Activated CD4-positive, CD25-positive, alpha-beta regulatory T cell treated with anti-CD3 and anti-CD28 coated beads, Interleukin-2, amount 50 U/mL, for 16 hours (primary cell): ENCODE measurements at places on chromosomes 7 and 10.

DNA sequence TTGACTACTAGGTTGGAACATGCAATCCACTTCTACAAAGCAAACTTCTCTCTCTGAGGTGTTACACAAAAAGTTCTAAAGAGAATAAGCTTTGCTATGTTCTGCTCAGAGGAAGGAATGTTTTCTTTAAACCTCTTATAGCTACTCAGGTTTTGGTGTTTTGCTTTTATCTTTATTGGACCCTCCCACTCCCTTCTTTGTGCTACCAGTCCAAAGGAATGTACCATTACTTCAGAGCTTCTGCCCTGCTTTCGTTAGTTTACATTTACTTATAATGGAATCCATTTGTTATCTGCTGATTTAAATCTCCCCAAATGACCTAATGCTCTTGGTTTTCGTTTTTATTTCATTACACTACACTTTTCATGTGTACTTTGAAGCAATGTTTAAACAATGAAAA lies 154.9 kb downstream of the ATE1 start:
- DNase-seq, result no peak

DNA sequence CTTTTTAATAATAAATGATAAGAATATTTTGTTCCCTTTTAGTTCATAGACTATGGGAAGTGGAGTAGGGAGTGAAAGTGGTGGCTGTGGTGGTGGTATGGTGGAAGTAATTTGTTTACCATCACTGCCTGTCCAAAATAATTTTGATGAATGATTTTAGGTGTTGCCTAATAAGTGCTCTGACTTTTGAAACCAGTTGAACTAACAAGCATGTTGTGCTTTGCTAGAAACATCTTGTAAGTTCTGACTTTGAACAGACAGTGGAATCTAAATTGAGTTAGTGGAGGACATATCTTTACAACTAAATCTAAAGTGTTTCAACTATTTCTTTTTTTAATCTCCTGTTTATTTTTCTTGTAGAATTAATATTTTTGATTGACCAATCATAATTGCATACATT lies 49.7 kb downstream of the ZEB1 start:
- DNase-seq, result no peak

DNA sequence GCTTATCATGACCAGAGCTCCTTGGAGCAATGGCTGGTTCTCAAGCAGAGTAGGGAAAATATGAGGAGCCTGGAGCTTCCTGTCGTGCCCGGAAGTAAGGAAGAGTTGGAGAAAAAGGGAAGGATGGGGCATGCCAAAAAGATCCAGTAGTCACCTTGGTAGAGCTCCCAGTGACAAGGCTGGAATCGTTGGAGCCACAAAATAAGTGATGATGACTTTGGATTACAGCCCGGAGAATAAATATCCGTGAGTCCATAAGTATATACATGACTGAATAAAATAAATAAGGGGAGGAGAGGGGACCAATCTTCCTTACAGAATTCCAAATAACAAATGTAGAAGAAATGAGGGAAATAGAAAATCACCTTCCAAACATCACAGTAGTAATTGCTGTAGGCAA lies 29.3 kb downstream of the LMTK2 start:
- no peak for DNase-seq

DNA sequence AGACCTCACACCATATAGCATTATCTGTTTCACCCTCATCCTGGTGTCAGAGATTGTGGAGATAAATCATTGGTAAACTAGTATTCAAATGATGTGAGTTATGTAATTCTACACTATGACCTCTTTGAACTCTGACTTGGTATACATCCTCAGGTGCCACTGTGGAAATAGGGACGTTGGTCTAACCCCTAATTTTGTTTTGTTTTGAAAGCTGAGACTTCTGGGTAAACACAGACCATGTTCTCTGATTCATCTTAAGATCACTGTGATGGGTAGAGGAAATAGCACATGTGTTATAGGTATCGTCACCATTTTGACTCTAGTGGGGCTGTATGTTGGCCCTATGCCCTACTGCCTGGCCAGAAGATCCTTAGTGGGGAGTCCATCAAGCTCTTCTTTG lies 241.6 kb downstream of the CCDC7 start:
- DNase-seq, result no peak

DNA sequence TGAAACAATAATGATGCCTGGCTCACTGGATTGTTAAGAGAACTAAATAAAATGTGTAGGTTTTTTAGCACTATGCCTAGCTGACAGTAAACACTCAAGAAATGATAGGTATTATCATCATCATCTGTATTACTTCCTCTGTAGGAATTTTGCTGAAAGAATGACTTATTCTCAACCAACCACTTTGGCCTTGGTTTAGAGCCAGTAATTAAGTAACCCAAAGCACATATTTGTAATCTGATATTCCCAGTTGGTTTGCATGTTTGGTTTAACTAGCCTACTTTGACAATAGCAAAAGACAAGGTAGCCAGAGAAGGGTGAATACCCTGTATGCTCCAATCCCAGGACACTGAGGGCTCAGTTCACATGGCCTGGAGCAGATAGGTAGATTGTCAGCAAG lies 34.4 kb downstream of the BCAP29 start:
- no peak for DNase-seq

GRCh38 chr7:14851610-14852009 lies 50.9 kb downstream of the DGKB start:
- DNase-seq, result no peak

DNA sequence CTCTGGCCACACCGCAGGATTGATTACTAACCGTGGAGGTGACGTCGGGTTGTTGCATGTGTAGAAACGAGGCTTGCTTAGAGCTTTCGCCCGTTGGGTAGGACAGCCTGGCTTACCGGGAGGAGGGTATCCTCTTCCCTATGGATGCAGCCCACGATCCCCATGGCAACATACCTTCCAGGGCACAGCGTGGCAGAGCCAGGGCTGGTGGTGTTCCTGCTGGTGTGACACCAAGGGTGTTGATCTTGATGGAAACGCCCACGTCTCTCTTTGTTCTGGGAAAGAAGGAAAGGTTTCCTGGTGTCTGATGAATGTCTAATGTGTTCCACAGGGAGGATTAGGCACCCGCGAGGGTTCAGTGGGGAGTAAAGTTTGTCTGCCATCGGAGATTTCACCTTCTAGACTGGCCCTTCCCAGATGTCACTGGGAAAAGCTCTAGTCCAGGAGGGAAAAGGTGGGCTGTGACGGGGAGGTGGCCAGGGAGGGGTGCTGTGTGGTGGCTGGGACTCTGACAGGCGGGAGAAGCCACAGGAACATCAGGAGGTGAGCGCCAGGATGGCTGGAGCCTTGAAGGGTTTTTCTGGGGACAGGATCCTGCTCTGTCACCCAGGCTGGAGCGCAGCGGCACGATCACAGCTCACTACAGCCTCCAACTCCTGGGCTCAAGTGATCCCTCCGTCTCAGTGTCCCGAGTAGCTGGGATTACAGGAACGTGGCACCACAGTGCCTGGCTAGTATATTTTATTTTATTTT lies 102.1 kb downstream of the CUX1 start:
- DNase-seq, result no peak

DNA sequence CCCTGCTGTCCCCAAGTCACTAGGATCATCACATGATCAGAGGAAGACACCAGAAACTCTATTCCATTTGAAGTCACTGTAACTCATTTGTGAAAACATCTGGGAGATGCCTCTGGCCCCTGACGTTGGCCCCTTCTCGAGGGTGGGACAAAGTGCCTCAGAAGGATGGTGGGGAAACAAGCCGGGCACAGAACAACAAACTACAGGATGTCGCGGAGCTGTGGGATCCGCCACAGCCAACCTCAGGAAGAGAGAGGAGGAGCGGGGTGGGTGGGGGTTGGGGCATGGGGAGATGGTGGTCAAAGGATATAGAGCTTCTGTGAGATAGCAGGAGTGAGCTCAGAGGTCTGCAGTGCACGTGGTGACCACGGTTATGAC lies 265.6 kb upstream of the TCERG1L start:
- DNase-seq, result no peak

DNA sequence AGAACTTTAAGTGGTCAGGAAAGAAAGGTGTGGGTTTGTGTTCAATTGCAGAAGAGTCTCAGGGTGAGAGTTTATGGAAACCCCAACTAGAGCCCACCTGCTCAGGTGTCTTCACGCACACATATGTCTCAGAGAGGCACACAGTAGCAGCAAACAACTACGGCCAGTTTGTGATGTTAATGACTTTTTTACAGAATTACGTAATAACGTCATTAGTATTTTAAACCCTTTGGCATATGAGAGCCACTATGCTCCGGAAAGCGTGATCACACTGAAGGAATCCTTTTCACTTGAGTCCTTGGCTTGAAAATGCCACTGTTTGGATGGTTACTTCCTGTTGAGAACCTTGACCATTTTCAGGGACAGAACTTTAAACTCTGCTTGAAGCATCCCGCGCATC lies 204.0 kb downstream of the PTPRN2 start:
- no peak for DNase-seq

- no peak for DNase-seq
These were observed 211.0 kb downstream of the LRRN3 start for GRCh38 chr7:111301891-111302290.

- DNase-seq, result no peak
These were observed 83.9 kb downstream of the CXCL12 start for GRCh38 chr10:44300666-44301649.

- no peak for DNase-seq
These were observed 9.0 kb downstream of the TAS2R40 start for GRCh38 chr7:143230602-143231457.

DNA sequence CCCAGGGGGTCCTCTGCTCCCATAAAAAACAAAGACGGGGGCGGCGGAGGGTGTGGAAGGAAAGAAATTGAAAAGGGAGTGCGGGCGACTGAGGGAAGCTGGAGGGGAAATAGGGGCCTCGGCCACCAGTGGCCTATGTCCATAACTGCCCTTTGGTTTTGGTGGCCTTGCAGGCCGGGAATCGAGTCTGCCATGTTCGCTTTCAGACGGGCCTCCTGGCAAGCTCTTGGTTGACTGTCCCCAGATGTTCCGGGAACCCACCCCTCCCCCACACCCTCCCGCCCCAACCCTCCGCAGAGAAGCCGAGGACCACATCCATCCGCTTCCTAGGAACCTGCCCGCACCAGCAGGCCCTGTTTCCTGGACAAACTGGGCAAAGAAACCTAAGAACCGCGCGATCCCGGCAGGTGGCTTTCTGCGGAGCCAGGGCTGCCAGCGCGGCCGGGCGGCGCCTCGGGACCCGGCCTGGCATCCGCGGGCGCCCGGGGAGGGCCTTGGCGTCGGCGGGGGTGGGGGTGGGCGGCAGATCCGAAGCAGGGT lies 20.0 kb upstream of the GATA3 start:
- DNase-seq, result no peak

- no peak for DNase-seq
These were observed 213.1 kb downstream of the FGFR2 start for GRCh38 chr10:121385136-121385535.

GRCh38 chr10:63986536-63986935 lies 465.3 kb downstream of the REEP3 start:
- no peak for DNase-seq

- no peak for DNase-seq
These were observed 63.4 kb downstream of the BBS9 start for GRCh38 chr7:33192695-33193291.

GRCh38 chr10:49161411-49161997 lies 26.7 kb downstream of the TMEM273 start:
- DNase-seq, result no peak

DNA sequence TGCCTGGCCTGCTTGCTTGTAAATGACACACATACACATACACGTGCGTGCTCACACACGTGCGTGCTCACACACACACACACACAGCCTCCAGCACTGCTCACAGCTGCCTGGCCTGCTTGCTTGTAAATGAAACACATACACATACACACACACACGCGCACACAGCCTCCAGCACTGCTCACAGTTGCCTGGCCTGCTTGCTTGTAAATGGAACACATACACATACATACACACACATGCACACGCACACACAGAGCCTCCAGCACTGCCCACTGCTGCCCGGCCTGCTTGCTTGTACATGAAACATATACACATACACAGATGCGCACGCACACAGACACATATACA lies 397.2 kb downstream of the PLXNA4 start:
- DNase-seq, result no peak

- no peak for DNase-seq
These were observed 6.6 kb upstream of the VIPR2 start for GRCh38 chr7:159151231-159151630.

- DNase-seq, result no peak
These were observed 95.5 kb downstream of the INPP5A start for GRCh38 chr10:132632851-132633684.

DNA sequence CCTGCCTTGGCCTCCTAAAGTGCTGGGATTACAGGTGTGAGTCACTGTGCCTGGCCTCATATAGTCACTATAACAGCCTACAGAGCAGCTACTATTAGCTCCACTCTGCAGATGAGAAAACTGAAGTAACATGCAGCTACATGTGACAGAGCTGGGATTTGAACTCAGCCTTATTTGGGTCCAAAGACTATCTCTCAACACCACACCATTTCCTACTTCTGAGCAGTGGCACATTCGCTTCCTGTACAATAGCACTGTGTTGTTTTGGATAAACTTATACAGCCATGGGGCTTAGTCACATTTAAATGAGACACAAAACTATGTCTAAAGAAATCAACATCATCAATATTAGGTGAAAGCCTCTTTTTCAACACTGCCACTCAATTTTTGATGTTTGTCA lies 69.8 kb upstream of the DNAJB12 start:
- DNase-seq, result no peak

- DNase-seq, result peak; percentile 40
These were observed 21.0 kb upstream of the HPS1 start for GRCh38 chr10:98467506-98468318.
